ENCODE measurements at places on chromosomes 1 and 21.

DNA sequence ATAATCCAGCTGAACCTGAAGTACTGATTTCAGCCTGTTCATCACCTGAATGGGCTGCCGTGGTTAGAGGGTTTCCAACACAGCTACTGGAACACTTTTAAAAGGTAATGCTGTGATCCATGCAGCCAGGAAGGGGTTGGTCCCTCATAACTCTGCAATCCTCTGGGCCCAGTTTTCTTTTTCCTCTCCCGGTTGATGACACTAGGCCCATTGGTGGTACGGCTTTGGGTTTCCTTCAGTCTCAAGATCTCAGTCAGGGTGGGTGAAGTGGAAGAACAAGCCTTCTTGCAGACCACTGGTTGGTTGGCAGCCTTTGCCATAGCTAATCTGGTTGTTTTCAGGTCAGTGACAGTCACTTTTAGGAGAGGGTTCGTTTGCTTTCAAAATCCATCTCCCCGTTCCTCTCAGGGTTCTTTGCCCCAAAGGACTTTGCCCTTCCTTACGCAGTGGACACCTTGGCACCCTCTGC is 502 bp upstream of the SLC35A3 start:
- no peak for DNase-seq

GRCh38 chr1:248871837-248872401 is 13.0 kb upstream of the ZNF692 start:
- DNase-seq, result no peak

DNA sequence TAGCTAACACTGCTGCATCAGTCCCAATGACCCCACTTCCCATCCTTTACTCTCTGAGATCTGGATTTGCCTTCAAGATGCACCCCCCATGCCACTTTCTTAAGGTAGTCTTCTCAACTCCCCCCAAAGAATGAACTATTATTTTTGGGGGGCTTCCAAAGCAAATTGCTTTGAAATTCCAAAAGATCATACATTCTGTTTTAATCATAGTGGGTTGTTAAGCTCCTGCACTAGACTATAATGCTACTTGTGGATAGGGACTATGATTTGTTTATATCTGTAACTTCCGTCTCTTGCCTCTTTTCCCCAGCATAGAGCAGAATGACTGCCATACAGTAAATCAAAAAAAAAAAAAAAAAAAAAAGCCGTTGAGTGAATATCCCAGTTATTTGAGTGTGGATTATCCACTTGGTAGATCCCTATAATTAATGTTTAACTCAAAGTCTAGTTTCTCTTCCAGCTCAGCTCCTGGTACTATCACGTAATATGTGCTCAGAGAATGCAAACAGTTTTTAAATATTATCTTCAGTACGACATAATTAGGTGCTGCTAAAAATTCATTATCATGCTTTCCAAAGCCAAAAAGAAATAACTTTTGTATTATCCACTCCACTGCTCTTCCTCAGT is 26.9 kb downstream of the KIRREL1 start:
- DNase-seq, result no peak

DNA sequence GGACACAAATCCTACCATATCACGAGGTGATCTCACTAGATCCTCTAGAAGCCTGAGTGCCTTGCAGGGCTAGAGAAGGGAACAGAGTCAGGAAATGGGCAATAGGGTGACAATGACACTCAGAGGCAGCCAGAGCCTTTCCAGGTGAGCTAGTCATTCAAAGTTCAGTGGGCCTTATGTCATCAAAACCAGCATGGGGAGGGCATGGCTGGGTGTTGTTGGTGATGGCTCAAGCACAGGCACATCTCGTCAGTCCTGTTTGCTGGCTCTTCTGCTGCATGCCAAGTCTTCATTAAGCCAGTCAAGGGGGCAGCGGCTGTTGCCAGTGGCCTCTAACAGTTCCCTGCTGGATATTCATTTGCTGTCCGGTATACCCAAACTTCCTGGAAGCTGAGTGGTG is 99.6 kb upstream of the USP24 start:
- no peak for DNase-seq

- DNase-seq, result no peak
Observed at GRCh38 chr1:233721004-233721595, 107.2 kb downstream of the KCNK1 start.

DNA sequence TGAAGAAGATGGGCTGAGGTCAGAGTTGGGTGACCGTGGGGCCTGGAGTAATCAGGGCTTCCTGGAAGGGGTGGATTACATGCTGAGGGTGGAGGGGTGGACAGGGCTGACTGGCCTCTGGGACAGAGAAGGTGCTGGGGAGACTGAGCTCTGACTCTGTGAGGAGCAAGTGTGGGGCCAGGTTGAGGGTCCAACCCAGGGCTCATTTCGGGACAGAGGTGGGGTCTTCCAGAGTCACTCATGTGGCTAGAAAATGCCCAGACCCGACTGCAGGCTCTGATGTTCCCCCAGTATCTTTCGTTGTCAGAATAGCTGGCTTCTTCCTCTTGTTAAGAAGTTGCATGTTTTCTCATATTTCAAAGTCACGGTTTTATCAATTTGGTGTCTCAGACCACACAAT is 311.8 kb downstream of the PTPRU start:
- DNase-seq, result no peak

- no peak for DNase-seq
Observed at GRCh38 chr1:4622821-4623220, 31.6 kb upstream of the AJAP1 start.

DNA sequence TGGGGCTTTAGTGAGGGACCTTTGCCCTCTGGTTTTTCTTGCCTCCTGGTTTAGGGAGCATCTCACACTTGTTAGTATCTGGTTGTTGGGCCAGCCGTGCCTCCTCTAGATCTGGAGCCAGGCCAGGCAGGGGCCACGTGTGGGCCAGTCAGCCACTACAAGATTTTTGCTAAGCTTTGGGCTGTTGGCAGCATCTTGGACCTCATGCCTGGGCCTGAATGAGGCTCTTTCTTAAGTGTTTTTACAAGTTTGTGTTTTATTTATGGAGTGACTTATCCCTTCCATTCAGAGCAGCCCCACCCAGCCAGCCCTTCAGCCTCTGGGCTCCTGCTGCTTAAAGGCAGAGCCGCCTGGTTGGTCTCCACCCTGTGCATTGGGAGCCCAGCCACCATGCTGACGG is 1.6 kb upstream of the SH3BGRL3 start:
- no peak for DNase-seq

DNA sequence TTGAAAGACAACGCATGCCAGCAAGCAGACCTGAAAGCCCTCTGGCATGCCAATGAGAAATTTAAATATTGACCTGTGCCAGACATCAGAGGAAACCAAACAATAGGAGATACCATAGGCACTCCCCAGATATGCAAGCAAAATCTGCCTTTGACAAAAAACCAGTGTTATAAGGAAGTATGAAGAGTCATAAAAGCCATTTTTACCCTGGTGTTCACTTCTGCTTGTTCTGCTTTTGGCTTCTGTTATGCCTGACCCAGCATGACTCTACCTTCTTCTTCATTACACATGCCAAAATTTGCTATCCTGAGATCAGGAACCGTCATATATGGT is 26.4 kb downstream of the NPHS2 start:
- DNase-seq, result no peak

DNA sequence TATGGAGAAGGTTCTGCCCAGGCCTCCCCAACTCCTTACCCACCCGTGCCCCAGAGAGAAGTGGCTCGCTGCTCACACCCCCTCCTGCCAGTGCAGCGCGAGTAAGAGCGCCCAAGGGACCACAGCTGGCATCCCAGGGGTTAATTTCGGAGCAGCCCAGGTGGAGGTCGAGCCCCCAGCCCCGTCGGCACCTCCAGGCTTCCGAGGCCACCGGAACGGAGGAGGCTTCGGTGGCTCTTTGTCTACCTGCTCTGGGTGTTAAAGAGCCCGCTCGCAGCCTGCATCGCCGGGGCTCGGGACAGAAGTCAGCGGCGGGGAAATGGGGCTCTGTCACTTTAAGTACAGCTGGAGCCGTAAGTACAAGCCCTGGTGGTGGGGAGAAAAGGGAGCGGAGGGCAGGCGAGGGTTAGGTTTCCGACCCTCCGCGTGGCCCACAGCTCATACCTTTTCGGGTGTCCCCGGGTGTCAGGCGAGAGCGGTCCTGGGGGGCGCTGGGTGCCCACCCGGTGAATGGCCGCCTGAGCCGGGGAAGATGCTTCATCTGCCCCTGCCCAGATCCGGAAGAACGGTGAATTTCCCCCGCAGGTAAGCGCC is 89.4 kb upstream of the IPO9 start:
- DNase-seq, result peak; percentile 25

DNA sequence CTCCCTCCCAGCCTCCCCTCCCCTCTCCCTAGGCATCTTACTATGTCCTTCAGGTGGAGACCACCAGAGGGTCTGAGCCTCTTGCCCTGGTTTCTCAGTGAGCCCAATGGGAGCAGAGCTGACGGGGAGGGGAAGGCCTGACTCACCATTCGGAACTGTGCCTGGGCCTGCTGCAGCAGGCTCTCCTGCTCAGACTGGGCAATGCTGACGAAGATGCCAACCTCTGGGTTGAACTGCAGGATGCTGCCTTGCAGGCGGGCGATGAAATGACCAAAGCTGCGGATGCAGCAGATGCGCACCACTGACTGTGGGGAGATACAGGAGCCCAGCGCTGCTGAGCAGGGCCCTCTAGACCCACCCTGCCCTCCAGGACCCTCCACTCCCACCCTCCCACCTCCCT is 11.0 kb upstream of the PAQR6 start:
- no peak for DNase-seq

DNA sequence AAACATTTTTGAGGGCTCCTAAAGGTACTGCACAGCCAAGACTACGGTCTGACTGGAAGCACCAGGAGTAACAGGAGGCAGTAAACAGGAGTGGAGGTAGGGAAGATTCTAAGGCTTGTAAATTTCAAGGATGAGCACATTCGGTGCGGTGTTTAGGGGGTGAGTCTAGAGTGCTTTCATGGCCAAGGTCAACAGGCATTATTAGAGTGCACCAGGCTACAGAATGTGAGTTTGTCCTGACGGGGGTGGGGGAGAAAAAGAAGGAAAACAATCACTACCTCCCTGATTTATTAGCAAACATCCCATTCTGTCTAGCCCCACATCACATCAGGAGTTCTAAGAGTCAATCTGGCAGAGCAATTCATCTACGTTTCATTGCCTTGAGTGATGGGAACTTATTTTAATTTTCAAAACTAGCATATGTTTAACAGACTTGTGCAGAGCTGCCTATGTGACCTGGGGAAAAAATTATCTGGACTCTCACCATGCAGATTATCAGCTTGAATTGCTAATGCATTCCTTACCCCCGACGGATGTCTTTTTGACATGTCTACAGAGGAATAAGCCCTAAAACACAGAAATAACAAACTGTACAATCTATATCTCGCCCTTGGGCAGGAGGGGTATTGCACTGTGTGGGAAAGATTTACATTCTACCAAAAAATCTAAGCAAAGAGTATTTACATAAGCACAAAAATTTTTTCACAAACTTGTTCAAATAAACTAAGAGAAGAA is 45.0 kb downstream of the APP start:
- DNase-seq, result no peak

GRCh38 chr1:37861151-37861550 is 1.8 kb upstream of the MTF1 start:
- DNase-seq, result no peak

DNA sequence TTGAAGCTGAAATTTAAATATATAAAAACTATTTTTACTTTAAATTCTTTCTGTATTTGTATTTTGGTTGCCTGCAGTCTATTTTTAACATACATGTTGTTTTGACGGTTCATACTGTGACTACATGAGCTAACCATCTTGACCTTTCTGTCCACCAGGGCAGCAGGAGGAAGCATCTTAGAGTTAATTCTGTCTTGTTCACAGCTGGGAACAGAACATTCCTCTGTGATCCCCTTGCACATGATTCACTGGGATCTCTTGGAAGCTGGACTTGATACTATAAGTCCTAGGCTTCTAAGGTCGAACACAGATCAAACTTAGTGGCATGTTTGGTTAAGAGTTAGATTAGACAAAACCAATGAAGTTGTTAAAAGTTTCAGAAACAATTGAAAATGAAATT is 99.7 kb downstream of the NFIA start:
- no peak for DNase-seq

DNA sequence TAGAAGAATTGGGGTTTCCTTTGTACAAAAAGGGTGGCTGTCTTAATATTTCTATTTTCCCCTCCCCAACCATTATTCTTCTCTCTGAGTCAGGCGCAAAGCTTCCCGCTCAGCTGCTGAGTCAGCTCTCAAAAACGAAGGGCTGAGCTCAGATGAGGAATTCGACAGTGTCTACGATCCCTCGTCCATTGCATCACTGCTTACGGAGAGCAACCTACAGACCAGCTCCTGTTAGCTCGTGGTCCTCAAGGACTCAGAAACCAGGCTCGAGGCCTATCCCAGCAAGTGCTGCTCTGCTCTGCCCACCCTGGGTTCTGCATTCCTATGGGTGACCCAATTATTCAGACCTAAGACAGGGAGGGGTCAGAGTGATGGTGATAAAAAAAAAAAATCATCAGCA is 3.0 kb upstream of the TUFT1 start:
- DNase-seq, result no peak

- no peak for DNase-seq
Observed at GRCh38 chr1:153292185-153292584, 20.6 kb downstream of the PGLYRP3 start.

DNA sequence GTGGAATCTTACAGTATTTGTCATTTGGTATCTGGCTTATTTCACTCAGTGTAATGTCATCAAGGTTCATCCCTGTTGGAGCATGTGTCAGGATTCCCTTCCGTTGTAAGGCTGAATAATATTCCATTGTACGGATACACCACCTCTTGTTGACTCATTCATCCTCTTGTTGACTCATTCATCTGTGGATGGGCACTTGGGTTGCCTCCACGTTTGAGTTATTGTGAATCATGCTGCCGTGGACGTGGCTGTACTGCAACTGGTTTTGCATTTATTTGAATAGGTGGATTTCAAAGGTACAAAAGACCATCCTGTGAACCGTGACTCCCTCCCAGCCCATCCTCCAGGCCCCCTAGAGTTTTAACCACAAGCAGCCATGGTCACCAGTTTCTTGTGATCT is 11.9 kb upstream of the TCP10L start:
- no peak for DNase-seq

- DNase-seq, result no peak
Observed at GRCh38 chr21:43733060-43733459, 14.1 kb downstream of the PDXK start.

GRCh38 chr1:89545264-89546038 is 20.8 kb downstream of the LRRC8B start:
- DNase-seq, result no peak
